NCI-H1417 treated with DMSO at 0.1 percent for 48 hours (cell line): ENCODE measurements at places on chromosomes 13 and 19.

- DNase-seq, result no peak
Measured at GRCh38 chr19:18763674-18764590, 27.2 kb downstream of the COMP start.

GRCh38 chr19:55552620-55553019, 7.3 kb upstream of the SBK3 start:
- DNase-seq, result no peak

DNA sequence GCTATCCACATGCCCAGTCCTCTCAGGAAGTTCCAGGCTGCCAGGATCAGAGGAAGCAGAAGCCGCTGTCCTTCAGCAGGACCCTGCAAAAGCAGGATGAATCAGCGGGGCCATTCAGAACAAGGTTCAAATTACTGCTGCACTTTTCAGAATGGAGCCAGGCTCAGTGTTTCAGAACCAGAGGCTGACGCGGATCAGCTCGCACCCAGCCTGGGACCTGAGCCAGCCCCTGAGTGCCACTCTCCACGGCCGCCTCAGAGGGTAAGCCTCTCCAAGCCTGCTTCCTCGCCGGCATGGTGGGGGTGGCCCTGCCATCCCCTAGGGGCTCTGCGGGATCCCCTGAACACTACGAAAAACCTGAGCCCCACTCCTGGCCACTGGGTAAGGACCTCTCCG, 24.7 kb downstream of the RASA3 start:
- no peak for DNase-seq

- DNase-seq, result no peak
Measured at GRCh38 chr13:20974981-20975585, 72.5 kb upstream of the XPO4 start.

GRCh38 chr19:31962561-31962996, 382.8 kb upstream of the ZNF507 start:
- DNase-seq, result no peak

GRCh38 chr13:110466266-110466915, 95.1 kb downstream of the RAB20 start:
- DNase-seq, result peak; percentile 74

GRCh38 chr13:32639502-32640105, 53.4 kb downstream of the PDS5B start:
- DNase-seq, result no peak

GRCh38 chr19:55481148-55481793, 3.7 kb upstream of the NAT14 start:
- DNase-seq, result no peak

GRCh38 chr19:6930190-6930589, 42.8 kb downstream of the ADGRE1 start:
- DNase-seq, result no peak

DNA sequence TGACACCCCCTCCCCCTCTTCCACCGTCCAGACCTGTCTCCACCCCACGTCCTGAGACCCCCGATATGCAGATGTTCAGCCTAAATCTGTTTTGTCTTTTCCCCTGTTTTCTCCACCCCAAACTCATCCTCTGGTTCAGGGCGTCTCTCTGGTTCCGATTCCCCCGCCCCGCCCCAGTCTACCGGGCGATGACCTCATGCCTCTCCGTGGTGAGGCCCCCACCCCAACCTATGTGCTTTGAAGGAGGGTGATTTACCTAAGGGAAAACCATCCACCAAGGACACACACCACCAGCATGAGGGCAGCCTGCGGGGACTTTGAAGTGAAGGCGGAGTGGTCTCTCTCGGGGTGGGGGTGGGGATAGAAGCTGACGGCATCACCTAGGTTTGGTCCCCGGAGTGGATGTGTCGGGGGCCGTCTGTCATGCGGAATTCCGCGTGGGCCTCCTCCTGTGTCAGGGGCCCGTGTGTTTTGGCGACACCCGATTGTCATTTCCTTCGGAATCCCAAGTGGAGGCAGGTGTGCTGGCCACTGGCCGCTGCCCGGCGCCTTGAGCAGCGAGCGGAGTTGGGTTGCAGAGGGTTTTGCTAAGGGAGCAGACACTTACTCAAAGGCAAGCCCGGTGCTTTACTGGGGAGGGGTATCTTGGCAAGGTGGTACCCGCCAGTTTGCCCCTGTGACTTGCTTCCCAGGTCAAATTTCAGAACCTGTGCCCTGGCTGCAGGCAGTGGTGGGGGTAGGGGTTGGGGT, 1.4 kb downstream of the FZR1 start:
- no peak for DNase-seq

DNA sequence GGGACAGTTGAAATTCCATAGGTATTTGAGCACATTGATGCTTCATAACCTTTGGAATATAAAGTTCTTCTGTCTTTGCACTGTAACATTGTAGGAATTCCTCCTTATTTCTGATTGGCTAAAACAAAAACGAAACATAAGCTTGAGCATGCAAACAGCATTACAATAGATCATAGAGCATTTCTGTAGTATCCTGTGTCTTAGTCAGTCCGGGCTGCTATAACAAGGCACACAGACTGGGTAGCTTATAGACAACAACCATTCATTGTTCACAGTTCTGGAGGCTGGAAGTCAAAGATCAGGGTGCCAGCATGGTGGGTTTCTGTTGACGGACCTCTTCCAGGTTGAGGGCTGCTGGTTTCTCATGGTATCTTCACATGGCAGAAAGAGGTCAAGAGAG, 188.7 kb upstream of the SOX21 start:
- DNase-seq, result no peak

GRCh38 chr13:49341941-49342340, 94.2 kb downstream of the CDADC1 start:
- no peak for DNase-seq

DNA sequence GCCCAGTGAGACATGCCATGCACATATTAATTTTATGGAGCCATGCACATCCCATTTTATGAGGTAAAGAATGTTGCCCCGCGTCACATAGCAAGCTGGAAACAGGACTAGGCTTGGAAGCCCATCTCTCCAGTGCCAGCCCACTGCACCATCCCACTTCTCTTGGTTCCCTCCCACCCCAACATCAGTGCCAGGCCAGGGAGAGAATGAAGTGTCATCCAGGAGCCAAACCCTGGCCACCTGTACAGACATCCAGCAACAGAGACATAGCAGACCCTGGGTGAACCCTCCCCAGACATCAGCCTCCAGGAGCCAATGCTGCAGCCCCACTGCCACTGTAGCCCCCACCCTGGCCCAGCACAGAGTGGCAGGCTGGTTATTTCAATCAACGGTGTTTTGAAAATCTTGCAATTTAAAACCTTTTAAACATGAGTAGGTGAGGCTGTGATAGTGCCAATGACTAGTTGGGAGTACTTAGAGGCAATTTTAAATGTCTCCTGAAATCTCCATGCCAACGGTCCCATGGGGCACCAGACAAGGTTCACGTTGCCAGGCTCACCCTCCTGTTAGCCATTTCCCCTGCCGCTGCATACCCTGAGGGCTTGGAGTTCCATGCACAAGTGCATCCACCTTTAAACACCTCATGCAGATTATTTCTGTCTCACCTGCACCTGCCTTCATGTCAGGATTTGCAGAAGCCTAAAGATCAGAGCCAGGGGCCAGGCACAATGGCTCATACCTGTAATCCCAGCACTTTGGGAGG, 34.7 kb downstream of the VSTM2B start:
- no peak for DNase-seq

- no peak for DNase-seq
Measured at GRCh38 chr19:18109733-18110608, 12.4 kb downstream of the MAST3 start.

DNA sequence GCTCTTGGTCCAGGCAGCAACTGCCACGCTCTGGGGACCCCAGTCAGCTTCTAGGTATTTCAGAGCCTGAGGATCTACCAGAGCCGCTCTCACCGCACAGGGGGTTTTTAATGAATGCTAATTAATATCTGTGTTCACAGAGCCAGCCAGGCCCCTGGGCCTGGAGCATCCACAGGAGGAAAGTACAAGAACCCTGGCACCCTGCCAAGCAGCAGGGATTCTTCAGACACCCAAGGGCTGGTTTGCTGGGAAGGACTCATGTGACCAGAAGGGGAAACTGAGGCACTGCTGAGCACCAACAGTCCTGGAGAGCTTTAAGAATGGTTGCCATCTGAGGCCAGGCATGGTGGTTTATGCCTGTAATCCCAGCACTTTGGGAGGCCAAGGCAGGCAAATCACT, 38.0 kb upstream of the ADGRE5 start:
- no peak for DNase-seq

DNA sequence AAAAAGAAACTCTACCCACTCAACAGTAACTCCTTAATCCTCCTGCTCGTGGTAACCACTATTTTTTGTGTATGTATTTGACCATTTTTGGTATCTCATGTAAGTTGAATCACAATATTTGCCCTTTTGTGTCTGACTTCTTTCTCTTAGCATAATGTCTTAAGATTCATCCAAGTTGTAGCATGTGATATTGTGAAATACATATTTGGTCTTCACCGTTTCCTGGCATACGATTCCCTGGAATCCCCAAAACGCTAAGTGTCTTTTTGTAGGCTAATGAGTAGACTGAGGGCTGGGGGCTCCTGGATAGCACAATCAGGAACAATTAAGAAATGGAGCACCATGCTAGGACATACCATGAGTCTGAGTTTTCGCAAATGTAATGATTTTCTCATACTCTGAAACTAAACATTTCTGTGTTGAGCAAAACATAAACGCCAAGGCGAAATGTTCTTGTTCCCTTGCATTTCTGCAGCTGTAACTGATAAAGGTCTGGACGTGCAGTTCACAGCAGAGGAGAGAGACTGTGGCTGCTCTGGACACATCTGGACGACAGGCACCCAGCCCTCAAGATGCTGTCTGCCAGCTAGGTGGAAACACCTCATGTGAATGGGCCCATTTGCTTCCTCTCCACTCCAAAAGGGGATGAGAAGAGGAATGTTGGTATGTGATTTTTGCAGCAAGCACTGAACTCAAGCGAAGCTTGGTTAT, 38.4 kb downstream of the BRD4 start:
- DNase-seq, result no peak

- DNase-seq, result no peak
Measured at GRCh38 chr19:55418185-55418584, 10.6 kb upstream of the UBE2S start.

GRCh38 chr19:32012206-32012605, 333.2 kb upstream of the ZNF507 start:
- no peak for DNase-seq

GRCh38 chr13:43446126-43446525, 340.6 kb downstream of the ENOX1 start:
- no peak for DNase-seq

- DNase-seq, result no peak
Measured at GRCh38 chr13:30984620-30985019, 52.2 kb downstream of the TEX26 start.

GRCh38 chr19:4692251-4693077, 22.3 kb upstream of the MYDGF start:
- DNase-seq, result no peak

DNA sequence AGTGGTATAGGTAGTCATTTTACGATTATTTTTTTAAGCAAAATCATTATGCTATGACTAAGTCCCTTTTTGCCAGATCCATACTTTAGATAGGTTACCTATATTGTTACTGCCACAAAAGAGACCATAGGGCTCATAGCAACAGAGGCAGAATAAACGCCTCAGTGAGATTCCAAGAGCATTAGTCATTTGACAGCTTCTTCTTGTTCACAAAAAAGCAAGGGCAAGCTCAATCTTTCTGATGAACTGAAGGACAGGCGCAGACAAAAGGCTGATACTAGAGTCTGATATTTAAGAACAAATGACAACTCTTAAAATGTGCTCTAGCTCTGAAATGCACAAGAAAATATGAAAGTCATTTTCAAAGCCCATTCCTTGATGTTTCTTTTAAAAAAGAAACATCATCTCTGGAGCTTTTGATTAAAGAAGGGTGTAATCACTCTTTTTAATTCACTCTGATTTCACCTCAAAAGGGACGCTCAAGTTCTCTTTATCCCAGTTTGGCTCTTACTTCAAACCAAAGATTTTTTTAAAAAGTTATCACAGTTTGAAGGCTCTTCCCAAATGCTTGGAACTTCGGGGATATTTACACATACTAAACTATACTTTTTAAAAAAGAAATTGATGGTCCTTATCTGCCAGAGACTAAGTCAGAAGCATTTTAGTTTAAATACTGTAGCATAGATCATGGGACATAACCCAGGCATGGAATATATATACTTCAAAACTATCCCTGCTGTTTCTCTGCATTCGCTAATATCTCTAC, 187.2 kb downstream of the EFNB2 start:
- no peak for DNase-seq

DNA sequence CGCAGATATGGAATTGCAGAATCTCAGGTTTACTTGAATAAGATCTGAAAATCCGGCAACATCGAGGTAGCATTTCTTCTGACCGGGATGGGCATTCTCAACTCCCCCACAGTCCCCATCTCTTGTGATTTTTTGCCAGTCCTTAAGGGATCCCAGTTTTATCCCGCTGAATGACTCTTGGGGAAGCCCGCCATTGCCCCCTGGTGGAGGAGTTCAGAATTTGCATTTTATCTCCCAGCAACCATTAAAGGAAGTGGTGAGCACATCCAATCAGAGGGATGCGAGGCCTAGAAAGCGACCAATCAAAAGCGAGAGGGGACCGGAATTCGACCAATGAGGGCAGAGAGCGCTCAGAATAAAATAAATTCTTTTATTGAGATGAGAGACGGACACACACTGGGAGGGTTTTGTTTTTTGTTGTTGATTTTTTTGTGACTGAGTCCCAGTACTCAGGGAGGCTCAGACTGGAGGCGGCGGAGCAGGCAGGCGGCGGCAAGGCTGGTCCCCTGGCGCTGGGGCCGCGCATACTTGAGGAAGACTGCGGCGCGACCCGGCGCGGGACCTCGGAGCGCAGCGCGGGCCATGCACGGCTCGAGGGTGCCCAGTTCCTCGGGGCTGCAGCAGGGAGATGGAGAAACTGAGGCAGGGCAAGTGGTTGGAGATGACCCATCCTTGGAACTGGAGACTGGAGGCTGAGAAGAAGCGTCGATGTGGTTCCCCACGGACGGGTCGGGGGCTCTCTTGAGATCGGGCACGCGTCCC, 3.9 kb upstream of the TTC9B start:
- DNase-seq, result peak; percentile 7

- no peak for DNase-seq
Measured at GRCh38 chr13:107301724-107302374, 733.9 kb upstream of the ARGLU1 start.
